ENCODE measurements at places on chromosomes 1 and 21.

DNA sequence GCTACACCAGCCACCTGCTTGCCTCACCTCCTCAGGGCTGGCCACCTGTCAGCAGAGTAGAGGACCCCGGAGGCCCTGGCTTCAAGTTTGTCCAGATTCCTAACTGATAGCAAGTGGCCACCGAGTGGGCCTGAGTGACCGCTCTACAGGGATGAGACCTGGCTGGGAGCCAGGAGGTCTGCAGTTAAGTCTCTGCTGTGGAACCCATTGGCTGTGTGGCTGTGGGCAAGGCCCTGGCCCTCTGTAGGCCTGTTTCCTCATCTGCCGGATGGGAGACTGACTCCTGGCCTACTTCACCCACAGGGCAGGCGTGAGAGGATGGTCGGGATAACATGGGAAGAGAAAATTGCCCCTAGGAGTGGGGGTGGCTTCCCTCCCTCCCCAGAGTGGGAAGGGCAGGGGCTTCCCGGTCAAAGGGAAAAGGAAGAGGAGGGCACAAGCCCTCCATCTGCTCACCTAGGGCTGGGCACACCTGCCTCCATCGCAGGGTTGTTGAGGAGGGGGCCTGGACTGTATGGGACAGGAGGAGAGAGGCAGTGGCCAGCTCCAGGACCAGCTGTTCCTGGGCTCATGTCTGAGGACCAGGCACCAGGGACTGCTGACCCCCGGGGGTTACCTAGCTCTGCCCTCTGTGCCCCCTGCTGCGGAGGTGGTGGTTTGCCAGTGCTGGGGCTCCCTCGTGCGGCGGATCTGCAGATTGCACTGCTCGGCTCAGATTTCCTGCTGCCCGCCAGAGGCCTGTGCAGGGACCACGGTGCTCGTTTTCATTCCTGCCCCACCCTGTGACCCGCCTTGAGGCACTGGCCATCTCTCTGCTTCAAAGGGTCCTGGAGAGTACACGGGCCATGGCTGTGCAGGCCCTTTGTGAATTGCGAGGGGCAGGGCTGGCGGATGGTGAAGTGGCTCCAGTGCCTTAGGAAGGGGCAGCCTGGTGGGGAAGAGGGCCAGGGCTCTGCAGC, 9.1 kb upstream of the MTFR1L start:
- no peak for DNase-seq

GRCh38 chr1:8752921-8753713, 64.3 kb downstream of the RERE start:
- DNase-seq = no peak

- DNase-seq = no peak
Measured at GRCh38 chr1:172278478-172278877, 142.0 kb upstream of the C1orf105 start.

- DNase-seq = no peak
Measured at GRCh38 chr1:99533909-99534637, 111.8 kb upstream of the PALMD start.

GRCh38 chr1:237042892-237043576, 1.1 kb downstream of the RYR2 start:
- DNase-seq = no peak

DNA sequence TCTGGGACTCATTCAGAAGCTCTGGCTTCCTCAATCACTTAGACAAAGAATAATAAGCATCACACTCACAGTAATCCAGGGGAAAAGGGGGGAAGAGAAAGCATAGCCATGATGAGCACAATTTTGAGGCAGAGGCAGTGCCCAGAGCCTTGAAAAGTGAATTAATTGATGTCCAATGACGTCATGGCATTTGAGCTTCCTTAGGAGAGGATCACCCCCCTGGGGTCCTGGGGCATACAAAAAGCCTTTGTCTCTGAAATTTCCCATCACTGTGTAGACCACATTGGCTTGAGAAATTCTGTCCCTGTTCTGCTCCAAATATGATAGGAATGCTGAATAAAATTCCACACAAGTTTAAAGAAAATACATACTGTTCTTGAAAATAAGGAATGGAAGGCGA, 84.3 kb upstream of the COA6 start:
- no peak for DNase-seq

DNA sequence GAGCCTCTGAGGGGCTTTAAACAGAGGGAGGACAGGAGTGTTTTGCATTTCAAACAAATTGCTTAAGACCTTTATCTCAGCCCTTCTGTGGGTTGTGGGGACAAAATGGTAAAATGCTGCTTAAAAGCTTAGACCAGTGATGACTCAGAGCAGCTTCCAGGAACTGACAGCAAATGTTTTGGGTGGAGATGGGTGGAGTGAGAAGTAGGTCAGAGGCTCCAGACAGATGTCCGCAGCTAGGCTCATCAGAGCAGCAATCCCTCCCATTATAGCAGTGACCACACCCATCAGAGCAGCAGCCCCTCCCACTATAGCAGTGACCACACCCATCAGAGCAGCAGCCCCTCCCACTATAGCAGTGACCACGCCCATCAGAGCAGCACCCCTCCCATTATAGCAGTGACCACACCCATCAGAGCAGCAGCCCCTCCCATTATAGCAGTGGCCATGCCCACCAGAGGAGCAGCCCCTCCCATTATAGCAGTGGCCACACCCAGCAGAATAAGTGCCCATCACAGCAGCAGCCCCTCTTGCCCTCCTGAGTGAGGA, 532.2 kb downstream of the MATN1 start:
- DNase-seq = no peak

- peak; percentile 21 for DNase-seq
Measured at GRCh38 chr1:73803380-73803779, 394.6 kb downstream of the LRRIQ3 start.

- DNase-seq = peak; percentile 83
Measured at GRCh38 chr1:210754878-210755665, 378.9 kb downstream of the KCNH1 start.

- DNase-seq = no peak
Measured at GRCh38 chr1:10672343-10673050, 123.9 kb downstream of the CASZ1 start.

DNA sequence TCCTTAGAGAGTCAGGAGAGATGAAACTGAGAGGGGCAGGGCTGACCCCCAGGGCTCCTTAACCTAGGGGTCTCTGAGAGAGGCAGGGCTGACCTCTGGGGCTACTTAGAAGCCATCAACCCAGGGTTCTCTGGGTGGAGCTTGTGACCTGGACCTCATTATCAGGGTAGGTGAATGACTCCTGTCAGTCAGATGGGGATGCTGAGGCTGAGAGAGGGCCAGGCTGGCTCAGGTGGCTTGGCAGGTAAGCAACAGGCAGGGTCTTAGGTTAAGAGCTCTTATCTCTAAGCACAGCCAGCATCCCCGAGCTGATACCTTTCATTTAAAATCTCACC, 160.9 kb downstream of the PTPRU start:
- no peak for DNase-seq

- no peak for DNase-seq
Measured at GRCh38 chr1:117364240-117364639, 3.0 kb upstream of the MAN1A2 start.

DNA sequence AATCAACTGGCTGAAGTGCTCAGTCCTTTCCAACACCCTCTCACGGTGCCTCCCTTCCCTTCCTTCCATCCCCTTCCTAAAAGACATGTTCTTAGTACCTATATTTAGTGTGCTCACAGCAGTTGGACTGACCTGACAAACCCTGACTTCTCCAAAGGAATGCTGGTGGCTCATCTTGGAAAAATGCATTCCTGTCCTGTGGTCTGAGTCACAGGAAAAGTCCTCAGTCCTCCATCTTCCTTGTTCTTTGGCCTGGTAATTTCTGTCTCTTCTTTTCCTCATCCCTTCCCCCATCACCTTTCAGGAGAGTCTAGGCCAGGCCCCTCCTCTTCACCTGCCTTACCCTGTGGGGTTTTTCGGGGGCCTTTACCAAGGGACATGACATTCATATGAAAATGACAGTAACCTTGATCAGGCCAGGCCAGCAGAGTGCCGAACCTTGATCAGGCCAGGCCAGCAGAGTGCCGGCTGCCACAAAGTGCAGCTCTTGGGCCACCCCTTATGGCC, 7.2 kb downstream of the ATP1B1 start:
- no peak for DNase-seq

DNA sequence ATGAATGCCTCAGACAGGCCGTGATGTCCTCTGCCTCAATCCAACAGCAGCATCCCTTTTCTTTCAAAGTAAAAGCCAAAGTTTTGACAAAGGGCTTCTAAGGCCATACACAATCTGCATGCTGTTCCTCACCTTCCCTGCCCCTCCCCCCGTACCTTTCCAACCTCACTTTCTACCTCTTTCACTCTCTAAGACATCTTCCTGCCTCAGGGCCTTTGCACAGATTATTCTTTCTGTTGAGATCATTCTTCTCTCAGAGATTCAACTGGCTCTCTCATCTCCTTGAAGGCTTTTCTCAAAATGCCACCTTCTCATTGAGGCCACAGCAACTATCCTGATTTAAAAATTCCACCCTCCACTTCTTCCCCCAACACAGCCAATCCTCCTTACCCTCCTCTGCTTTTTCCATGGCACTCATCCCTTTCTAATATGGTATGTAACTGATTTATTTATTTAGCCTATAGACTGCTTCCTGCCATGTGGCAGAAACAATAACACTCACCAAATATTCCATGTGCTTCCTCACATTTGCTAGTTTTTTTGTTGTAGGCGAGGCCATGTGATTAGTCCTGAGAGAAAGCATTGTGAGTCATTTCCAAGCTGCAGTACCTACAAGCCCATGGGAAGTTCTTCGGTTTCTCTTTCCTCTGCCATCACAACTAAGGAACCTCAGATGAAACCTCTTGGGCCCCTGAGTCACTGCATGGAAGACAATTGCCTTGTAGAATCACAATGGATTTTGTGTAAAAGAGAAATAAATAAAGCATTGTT, 58.7 kb upstream of the GADD45A start:
- DNase-seq = no peak

- peak; percentile 96 for DNase-seq
Measured at GRCh38 chr1:44249543-44249942, 36.3 kb downstream of the DMAP1 start.

DNA sequence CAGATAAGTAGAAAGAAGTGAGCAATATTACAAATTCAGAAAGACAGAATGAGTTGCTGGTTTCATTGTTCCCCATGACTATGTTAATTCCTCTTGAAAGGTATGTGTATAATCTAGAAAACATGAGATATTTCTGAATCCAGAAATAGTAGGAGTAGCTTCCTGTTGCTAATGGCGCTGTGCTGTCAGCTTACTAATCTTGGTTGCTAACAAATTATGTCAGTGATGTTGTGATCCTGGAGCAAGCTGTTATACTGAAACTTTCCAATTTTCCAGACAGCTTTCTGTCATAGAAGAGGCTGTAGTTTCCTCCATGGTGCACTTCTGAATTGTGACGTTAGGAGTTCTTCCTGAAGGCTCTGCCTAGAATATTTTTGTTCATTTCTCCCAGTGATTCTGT, 372.3 kb downstream of the USP25 start:
- no peak for DNase-seq

GRCh38 chr1:182080955-182081582, 19.6 kb upstream of the ZNF648 start:
- DNase-seq = no peak

DNA sequence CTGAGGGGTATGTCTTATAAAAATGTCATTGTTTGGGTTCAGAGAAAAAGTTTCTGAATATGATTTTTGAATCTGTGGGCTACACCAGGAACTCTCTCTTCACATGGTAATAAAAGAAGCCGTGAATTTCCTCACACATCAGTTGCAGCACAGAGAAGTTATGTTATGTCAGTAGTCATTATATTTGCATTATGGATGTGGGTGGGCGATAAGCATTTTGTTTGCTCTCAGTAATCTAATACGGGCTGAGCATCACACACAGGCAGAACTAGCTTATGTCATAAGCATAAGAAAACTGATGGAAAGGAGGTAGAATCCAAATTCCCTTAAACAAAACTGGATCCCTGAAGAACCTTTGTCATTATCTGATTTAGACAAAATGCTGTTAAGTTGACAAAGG, 70.8 kb downstream of the PRDM2 start:
- DNase-seq = no peak
